ENCODE measurements at places on chromosomes 4 and X.

DNA sequence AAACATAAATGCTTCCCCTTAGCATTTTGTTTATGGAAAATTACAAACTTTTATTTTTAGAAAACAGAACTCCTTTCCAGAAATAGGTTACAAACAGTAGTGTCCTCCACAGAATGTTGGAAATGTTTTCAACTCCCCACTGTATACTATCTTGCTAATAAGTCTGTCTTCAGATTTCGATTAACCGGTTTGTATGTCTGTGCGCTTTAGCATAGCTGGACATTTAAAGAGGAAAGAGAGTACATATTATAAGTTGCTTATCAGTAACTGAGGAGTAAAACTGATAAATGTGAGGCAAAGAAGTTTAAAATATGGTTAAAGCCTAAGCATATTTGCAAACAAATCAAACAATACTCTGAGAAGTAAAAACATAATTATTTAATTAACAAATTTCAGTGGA is 3.4 kb downstream of the CXCL8 start:
- no peak for DNase-seq

- DNase-seq = no peak
Observed at GRCh38 chr4:42641656-42642055, 15.2 kb downstream of the ATP8A1 start.

DNA sequence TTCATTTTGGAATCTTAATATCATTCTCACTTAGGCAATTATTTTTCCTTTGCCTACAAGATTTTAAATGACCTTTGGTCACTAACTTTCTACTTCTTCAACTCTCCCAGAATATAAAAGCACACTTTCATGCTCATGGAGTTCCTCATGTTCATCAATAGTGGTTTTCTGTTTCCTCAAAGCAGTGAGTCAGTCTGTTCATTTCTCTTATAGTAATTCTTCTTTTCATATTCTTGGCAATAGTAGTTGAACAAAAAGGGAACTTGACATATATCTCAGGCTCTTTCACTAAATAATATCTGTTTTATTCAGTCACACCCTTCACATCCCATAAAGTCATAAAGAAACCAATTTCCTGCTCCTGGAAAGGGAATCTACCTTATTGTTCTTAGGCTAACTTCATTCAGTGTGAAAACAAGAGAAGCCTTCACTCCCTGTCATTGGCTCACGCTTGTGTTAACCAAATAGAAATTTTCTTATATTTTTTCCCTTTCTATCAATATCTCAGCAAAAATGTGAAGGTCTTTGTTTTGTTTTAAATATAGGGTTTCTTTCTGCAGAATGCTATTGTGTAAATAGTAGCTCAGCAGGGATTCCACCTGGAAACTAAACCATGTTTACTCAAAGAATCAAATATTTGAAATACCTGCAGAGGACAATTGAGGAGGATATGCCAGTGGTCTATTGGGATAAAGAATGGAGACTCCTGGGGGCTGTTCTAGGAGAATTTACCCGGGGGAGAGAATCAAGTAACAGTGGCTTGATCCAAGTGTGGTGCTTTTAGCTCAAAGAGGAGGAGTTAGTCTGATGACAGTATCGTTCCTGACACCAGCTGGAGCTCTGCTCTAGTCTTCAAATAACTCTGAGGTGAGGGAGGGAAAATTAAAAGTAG is 13.4 kb upstream of the TNIP3 start:
- no peak for DNase-seq

DNA sequence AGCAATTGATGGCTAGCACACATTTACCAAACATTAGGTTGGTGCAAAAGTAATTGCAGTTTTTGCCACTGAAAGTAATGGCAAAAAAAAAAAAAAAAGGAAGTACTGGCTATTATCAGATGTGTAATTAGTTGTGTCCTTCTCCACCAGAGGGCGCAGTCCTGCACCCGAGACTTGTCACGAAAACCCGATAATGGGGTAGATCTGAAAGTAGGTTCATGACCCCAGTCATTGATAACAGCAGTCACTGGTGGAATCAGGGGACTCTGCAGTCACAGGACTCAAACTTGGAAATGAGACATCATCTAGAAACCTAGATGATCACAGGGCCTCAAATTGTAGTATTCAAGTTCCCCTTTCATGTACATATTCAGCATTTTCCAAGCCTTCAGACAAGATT is 13.1 kb upstream of the ACOT9 start:
- DNase-seq = peak; percentile 17

DNA sequence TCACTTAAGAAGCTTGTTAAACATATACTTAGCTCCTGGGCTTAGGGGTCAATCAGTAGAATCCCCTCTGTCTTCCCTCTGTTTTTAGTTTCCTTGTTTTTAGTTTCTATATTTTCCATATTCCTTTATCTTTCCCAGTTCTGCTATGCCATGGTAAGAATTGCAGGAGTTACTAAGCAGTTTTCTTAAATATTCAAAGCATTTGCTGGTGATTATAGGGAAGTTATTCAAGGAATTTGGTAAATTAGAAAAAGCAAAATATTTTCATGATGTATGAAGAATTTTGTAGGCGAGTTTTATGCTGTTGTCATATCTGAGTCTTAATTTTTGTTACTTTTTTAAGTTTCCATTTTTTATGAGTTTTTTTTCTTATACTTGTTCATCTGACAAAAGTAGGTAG is 91.6 kb upstream of the NUDT6 start:
- no peak for DNase-seq

DNA sequence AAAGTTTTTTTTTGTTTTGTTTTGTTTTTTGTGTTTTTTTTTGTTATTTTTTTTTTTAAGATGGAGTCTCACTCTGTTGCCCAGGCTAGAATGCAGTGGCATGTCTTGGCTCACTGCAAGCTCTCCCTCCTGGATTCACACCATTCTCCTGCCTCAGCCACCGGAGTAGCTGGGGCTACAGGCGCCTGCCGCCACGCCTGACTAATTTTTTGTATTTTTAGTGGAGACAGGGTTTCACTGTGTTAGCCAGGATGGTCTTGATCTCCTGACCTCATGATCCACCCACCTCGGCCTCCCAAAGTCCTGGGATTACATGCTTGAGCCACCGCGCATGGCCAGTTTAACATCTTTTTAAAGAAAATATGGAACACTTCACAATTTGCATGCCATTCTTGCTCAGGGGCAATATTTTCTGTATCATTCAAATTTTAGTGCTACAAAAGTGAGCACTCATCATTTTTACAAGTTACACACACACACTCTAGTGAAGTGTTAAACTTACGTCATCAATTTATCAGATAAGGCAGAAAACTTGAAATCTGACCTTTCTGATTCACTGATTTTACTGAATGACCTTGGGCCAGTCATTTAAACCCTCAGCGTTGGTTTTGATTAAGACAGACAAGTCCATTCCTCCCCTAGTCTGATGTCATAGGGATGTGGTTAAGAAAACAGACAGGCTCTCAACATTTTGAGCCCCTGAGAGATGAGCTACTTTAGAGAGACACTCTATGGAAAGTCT is 61.2 kb downstream of the TRIM2 start:
- no peak for DNase-seq

DNA sequence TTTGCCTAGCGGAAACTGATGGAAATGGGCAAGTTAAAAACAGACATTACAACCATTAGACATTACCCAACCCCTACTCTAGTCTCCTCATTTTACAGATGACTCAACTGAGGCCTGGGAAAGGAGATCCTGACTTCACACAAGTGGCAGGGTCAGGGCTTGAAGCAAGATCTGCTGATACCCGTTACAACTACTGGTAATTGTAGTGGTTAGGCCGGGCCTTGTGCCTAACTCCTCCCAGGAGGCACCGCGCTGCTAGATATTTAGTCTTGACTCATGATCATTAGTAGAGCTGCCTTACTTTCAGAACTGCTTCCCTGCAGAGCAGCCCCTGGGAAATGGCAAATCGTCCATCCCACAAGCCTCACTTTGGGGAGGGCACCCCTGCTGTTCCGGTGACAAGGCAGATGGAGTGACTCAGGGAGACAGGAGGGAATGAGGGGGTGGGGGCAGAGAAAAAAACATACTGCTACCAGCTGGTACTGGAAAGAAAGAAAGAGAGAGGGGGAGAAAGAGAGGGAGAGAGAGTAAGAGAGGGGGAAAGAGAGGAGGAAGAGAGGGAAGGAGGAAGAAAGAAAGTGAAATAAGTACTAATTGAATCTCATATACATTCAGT is 12.2 kb downstream of the ARHGEF6 start:
- no peak for DNase-seq

- no peak for DNase-seq
Observed at GRCh38 chr4:141080668-141081067, 52.6 kb downstream of the RNF150 start.

GRCh38 chr4:168769416-168769815 is 240.6 kb downstream of the CBR4 start:
- DNase-seq = no peak

DNA sequence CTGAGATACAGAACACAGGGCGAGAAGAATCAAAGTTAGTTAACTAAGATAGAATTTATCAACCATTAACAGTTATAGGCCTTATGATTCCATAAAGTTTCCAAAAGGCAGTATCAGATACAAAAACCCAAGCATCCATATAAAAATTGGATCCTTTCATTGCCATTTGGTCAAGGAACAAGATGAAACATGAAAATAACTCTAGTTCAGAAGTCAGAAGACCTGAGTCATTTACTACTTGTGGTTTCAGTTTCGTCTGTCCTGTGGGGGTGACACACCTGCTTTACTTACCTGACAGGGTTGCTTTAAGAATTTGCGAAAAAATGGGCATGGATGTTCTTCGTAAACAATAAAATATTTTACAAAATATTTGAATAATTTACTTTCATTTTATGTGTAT is 130.8 kb downstream of the ANAPC10 start:
- no peak for DNase-seq

Data from stimulated activated CD8-positive, alpha-beta memory T cell treated with anti-CD3 and anti-CD28 coated beads, Interleukin-15, amount 100 ng/mL, for 4 hours (primary cell).